NCI-H1417 treated with DMSO at 0.1 percent for 48 hours (cell line): ENCODE measurements at places on chromosomes 7 and 10.

DNA sequence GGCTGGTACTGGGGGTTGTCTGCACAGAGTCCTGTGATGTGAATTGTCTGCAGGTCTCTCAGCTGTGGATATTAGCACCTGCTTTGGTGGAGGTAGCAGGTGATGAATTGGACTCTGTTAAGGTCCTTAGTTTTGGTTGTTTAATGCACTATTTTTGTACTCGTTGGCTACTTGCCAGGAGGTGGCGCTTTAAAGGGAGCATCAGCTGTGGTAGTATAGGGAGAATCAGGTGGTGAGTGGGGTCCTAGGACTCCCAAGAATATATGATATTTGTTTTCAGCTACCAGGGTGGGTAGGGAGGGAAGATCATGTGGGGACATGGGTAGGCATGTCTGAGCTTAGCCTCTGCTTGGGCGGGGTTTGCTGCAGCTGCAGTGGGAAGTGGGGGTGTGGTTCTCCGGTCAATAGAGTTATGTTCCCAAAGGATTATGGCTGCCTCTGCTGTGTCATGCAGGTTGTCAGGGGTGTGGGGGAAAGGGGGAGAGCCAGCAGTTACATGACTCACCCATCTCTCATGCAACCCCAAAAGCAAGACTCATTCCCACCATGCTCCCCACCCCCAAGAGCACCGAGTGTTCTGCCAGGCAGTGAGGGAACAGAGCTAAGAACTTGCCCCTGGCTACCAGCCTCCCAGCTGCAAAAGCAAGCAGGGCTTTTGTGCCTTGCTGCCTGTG is 53.7 kb upstream of the ZNF273 start:
- DNase-seq: no peak

GRCh38 chr7:150793569-150794238 is 6.5 kb downstream of the TMEM176B start:
- no peak for DNase-seq

GRCh38 chr10:46220872-46221538 is 65.8 kb upstream of the ANTXRL start:
- DNase-seq: no peak

DNA sequence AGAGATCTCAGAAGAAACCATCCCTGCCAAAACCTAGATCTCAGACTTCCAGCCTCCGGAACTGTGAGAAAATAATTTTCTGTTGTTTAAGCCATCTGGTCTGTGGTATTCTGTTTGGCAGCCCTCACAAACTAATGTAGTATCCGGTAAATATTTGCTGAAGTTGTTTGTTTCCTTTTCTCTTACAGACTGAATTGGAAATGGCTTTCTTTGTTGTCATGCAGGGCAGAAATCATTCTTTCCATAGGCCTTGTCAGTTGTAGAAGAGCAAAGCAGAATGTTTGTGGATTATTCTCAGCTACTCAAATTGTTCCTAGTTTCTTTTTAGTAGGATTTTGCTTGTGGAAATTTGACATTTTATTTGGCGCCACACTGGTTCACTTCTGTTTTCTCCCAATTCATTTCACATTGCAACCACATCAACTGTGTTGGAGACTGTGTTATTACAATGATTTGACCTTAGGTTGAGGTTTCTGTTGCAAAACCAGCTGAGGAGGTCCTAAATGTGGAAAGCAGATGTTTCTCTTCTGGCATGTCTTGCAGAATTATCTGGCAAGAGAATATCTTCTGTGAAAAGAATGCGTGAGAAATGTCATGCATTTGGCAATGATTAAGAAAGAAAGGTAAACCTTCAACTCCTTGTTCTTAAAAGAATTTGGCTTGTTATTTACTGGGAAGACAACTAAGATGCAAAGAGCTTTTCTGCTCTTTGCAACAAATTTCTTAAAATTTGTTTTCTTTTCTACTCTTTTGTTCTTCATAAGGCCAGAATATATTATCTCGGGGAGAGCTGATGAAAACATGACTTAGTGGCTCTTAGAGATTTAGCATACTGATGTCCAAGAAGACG is 25.8 kb downstream of the ACTA2 start:
- DNase-seq: no peak

DNA sequence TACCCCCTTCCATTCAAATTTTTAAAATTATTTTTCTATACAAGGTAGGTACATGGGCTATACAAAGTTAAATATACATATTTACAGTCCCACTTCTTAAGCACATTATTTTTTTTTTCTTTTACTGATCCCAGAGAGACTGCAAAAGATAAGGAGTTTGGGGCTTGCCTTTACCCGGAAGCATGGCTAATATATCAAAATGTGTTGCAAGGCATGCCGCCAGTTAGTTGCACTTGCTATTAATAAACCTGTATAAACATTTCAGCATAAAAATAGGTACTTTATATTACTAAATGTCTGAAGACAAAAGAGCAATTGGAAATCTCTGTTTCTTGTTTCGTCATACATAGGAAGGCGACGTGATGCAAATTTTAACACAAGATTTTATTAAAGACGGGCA is 21.5 kb upstream of the PDLIM1 start:
- no peak for DNase-seq

DNA sequence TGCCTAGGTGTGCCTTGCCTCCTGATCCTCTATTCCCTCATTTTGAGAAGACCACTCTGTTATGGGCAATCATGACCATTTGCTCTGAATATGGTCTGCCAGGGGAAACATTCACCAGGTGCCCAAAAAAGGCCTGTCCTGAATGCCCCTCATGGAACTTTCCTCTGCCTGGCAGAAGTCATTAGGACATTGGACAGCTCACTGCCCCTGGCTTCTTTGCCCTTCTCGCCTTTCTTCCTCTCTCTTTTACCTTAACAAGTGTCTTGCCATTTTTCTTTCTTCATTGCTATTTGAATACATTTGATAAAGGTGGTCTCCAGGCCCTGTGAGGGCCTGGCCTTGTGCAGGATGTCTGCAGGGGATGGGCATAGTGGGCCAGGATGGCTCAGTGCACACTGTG is 20.3 kb downstream of the MBL2 start:
- DNase-seq: no peak

GRCh38 chr7:153043440-153043839 is 283.9 kb downstream of the ACTR3B start:
- no peak for DNase-seq

- no peak for DNase-seq
These were observed 33.0 kb upstream of the UNC5B start for GRCh38 chr10:71179382-71179781.

GRCh38 chr7:46909601-46910051 is 672.3 kb downstream of the TNS3 start:
- DNase-seq: no peak

GRCh38 chr10:42242135-42242805 is 396.1 kb downstream of the ZNF33B start:
- DNase-seq: no peak

GRCh38 chr7:127230192-127230925 is 22.4 kb downstream of the GRM8 start:
- DNase-seq: no peak

- DNase-seq: no peak
These were observed 31.6 kb downstream of the MYO3A start for GRCh38 chr10:25965584-25965983.

DNA sequence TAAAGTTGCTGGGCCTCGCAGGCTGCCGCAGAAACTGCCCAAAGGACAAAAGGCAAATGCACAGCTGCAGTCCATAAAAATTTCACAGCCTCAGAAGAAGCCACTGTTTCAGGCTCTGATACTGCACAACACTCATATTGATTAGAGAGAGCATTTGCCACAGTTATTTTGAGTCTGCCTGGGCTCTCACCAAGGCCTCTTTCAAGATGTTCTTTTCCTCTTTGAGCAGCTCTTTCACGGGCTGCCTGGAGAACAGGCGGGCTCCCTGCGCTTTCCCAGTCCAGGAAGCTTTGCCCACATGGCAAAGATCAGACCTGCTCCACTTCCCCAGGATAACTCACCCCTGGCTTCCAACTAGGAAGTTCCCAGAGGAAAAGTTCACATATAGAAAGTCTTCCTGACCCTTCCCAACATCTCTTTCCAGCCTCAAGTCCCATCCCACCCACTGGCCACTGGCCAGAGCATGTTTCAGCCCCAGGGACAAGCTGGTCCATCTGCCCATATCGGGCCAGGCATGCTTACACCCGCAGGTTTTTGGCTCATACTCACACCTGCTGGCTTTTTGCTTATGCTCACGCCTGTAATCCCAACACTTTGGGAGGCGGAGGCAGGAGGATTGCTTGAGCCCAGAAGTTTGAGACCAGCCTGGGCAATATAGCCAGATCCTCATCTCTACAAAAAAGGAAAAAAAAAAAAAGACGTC is 3.3 kb downstream of the SLIT1 start:
- no peak for DNase-seq

DNA sequence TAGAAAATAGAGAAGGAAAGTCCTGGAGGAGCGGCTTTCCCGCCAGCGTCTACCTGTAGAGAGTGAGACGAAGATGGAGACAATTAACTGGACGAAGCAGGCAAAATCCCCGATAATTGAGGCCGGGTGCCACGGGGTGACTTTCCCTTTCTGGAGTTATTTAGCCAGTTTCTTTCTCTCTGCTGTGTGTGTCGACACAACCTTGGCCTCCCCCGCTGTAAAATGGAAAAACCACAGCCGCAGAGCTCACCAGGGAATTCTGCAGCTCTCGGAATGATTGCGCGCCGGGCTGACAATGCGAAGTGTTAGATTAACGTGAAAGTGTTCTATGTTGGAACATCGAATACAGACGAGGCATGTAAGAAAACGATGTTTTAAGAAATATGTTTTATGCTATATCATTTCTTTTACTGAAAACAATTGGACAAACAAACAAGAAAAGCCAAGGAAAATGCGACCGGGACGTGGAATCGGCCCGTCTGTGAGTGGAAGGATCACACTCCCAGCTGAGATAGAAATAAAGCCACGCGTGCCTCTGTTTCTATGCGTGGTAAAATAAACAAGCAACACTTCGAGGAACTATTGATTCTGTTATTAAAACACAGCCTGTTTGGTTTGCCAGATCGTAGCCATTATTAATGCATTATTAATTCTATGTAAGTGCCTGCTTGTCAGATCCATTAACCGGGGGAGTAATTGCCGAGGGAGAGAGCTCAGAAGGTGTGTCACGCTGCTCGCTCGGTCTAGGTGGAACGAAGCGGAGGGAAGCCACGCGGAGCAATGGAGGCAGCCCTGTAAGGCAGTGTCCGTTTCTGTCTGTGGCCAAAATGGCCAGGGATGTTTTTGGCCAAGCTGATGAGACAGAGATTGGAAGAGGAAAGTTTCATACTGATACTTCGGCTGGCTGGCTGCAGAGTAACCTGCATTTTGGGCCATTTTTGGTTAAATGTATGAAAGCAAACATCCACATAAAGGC is 129.4 kb downstream of the DNAJB6 start:
- no peak for DNase-seq

GRCh38 chr7:46007990-46008643 is 87.0 kb upstream of the IGFBP3 start:
- DNase-seq: no peak

DNA sequence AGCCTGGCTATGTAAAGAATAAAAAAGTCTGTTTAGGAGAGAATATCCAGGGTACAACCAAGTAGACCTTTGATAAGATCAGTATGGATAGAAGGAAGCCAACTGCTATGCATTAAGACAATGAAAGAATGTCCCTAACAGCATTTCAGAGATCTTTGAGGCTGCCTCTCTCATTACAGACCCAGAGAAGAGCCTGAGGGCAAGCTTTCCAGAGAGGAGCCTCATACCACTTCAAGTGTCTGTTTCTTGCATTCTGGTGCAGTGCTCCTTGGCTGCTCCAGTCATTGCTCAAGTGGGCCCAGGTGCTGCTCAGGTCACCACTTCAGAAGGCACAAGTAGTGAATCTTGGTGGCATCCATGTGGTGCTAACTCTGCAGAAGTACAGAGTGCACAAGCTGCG is 514.0 kb downstream of the PLXDC2 start:
- DNase-seq: no peak

GRCh38 chr7:137080516-137081203 is 212.2 kb downstream of the CHRM2 start:
- DNase-seq: no peak

DNA sequence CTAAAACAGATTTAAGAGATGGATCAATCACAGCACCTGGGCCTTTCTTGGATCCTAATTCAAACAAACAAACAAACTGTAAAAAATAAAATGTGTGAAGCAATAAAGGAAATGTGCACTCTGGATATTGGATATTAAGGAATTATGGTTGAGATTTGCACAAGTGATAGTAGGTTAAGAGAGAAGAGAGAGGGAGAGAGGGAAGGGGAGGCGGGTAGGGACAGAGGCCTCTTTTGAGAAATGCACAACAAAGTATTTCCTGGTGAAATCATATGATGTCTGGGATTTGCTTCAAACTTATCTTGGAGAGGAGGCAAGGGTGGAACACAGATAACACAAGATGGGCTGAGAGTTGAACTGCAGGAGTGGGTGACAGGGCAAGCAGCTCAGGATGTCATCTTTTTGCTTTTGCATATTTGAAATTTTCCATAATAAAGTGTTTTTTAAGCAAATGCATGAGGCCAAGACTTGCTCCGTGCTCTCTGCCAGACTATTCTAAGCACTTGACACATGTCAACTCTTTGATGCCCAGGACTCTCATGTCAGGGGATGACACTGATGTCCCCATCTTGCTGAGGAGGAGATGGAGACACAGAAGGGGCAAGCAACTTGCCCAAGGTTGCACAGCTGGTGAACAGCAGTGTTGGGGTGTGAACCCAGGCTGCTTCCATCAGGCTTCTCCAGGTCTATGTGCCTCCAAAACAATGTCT is 9.1 kb upstream of the AEBP1 start:
- no peak for DNase-seq

- DNase-seq: no peak
These were observed 34.2 kb downstream of the PUS7 start for GRCh38 chr7:105487579-105488571.

DNA sequence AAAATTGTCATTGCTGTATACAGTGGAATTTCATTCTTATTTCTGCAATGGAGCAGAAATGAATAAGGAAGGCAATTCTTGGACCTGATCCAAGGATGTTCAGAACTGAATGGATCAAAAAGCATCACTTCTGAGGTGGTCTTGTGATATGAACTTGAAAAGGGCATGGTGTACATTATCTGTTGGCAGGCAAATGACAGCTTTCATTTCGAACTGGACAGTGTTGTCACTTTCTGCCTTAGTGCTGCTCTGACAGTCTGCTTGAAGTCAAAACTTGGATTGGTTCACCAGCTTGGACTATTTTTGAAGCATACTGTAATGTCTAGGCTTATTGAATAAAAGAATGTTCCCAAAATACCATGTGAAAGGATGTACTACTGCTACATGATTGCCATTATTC is 52.0 kb downstream of the VCL start:
- DNase-seq: no peak

GRCh38 chr10:85558533-85558932 is 808.1 kb downstream of the GRID1 start:
- no peak for DNase-seq

DNA sequence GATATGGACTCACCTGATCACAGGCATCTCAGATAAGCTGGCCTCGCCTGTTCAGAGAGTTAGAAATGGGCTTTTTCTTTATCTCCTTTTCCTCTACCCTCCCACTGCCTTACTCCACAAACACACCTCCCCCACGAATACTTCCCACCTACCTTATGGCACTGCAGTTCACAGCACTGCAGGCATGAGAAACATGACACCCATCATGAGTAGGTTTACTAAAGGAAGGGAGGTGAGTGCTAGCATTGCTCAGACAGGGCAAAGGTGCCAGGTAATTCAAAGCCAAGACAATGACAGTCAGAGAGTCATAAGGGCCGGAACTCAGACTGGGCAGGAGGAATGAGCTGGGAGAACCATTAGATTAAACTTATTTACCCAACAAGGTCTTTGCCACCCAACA is 220.6 kb downstream of the FAM107B start:
- no peak for DNase-seq
